ENCODE measurements at places on chromosomes 3 and 15.

GRCh38 chr3:114411811-114412803, 118.3 kb downstream of the TIGIT start:
- DNase-seq = no peak

- DNase-seq = no peak
Observed at GRCh38 chr3:59563072-59563605, 513.3 kb upstream of the CFAP20DC start.

GRCh38 chr3:42544492-42545283, 37.1 kb downstream of the SEC22C start:
- no peak for DNase-seq

DNA sequence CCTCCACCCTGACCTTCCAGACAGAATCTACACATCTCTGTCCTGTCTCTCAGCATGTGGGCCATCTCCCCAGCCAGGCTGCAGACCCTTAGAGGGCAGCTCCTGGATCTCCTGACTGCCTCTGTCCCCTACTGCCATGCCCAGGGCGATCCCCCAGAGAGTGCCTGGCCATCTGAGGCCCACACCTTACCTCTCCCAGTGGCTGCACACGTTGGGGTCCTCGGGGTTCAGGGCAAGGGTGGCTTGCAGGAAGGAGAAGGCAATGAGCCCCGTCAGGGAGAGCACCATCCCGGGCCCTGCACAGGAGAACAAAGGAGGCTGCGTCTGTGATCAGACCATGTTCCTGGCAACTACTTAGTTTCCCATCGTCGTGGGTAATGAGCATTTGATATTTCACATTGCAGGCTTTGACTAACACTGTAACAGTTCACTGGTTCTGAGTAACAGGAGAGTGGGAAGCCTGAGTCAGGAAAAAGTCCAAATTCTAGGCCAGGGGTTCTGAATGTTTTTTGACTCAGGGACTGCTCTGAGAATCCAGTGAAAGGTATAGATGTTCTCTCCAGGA, 125.4 kb downstream of the MEGF11 start:
- DNase-seq = no peak

DNA sequence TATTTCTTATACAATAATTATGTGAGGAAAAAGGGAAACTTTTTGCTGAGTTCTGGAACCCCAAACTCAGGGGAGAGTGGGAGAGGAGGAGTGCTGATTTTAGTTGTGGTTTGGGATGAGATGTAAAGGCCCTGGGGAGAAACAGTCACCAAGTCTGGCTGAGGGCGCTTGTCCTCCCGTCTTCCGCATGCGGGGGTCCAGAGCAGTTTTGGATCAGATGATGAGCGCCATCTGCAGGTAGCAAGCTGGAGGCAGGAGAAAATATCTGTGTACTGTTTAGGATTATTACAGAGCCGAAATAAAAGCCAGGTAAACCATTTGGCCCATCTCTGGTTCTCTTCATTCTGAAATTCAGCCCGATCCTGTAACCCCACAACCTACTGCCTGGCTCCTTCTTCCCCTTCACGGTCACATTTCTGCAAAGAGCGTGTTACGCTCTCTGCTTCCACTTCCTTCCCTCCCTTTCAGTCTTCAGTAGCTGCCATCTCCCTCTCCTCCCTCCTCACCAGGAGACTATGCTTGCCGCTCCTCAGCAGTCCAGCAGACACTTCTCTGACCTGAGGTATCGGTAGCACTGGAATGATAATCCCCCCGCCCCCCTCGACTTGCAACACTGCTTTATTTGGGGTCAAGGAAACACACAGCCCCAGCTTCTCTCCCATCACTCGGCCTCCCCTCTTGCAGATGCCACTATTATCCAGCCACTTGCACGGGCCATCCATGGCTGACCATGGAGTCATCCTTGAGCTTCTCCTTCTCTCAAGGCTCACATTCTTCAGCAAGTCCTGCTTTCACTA, 1.4 kb upstream of the PARP14 start:
- peak; percentile 88 for DNase-seq

DNA sequence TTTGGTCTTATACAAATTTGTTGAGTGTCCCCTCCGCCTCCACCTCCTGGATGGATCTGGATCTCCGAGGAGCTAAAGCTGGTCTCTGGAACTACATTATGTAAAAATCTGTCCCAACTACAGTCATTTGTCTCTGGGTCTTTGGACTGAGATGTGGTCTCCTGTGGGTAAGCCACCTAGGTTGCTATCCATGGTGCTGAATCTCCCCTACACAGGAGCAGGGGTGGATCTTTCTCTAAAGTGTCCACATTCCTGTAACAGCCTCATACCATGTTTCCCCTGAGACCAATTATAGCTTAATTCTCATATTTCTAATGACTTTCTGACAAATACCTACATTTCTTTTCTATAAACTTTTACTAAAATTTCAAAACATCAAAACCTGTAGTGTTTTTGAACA, 625.8 kb downstream of the TAFA4 start:
- DNase-seq = no peak

DNA sequence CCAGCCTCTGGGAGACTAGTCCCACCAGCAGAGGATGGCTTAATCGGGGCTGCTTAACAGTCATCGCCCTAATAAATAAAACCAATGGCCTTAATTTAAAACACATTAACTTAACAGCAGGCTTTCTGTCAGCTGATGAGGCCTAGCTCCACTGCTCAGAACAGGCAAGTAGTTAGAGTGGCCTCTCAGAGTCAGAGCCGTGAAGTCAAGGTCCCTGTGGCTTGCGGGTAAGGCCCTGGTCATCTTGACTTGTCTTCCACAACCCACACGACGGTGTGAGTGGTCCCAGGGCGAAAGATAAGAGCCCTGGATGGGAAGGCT, 11.8 kb downstream of the XXYLT1 start:
- no peak for DNase-seq

DNA sequence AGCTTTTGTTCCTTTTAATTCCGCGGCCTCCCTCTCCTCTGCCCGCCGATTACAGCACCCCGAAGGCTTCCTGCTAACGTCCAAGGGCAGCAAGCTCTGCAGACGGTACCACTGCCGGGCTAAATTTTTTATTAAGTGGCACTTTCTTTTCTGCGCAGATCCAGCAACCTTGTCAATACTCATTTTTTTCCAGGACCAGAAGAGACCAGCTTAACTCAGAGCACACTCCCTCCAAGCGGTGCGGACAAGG, 542 bp upstream of the MEIS2 start:
- no peak for DNase-seq

DNA sequence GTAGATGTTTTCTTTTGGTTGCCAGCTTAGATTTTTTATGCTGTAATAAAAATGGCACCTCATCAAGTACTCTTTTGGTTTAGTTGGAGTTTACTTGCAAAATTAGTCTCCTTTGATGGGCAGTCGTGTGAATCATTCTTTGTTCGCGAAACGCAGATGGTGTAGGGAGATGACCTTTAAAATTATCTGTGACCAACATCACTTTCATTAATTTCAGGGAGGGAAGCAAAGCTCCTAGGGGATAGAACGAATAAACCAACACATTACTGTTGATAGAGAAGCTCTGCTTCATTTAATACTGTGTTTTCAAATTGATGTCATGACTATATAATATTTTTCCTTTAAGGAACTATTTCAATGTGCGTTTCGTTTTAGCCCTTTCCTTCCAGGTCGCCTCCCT, 67.4 kb downstream of the USP13 start:
- no peak for DNase-seq

DNA sequence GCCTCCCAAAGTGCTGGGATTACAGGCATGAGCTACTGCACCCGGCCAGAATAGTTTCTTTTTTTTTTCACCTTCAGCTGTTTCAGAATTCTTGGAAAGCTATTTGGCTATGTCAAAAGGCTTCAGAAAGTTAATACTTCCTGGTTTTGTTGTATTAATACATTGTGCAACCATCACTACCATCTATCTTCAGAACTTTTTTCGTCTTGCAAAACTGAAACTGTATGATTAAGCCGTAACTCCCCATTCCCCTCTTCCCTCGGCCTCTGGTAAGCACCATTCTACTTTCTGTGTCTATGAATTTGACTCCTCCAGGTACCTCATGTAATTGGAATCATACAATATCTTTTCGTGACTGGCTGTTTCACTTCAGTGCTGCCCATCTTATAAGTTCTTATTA, 5.2 kb upstream of the NOX5 start:
- no peak for DNase-seq

DNA sequence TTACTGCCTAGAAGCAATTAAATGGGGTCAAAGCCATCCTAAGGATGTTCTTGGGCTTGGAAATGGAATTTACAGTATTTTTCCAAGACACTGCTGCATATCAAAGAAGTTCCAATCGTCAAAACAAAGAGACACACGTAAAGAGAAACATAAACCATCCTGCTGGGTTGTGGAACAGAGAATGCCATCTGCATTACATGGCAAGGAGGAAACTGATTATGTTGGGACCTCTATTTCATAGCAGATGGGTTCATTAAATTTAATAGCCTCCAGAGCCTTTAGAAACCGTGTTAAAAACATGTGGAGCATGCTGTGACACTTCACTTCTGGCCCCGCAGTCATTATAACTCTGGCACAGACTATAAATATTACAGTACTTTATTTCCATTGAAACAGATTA, 154.6 kb downstream of the LRTM1 start:
- DNase-seq = no peak

GRCh38 chr3:184175506-184175905, 851 bp downstream of the AP2M1 start:
- no peak for DNase-seq

DNA sequence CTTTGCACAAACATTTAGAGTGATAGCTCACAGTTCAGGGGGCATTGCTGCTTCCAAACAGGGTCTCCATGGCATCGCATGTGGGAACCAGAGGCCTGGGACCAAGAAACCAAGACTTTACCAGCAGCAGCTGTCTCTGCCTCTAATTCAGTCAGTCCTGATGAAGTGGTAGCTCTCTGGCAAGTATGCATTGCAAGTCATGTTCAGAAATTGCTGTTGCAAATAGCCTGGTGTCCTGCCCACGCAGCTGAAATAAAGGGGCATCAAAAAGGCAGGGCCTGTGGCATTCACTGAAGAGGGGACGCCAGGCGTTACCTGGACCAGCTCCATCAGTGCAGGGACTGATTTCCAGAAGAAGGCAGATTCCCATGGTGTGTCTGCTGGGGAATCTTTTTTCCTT, 121.3 kb downstream of the CD47 start:
- DNase-seq = no peak

GRCh38 chr3:186360779-186361178, 1.3 kb downstream of the DGKG start:
- DNase-seq = no peak

- no peak for DNase-seq
Observed at GRCh38 chr3:41075975-41076374, 123.3 kb upstream of the CTNNB1 start.

DNA sequence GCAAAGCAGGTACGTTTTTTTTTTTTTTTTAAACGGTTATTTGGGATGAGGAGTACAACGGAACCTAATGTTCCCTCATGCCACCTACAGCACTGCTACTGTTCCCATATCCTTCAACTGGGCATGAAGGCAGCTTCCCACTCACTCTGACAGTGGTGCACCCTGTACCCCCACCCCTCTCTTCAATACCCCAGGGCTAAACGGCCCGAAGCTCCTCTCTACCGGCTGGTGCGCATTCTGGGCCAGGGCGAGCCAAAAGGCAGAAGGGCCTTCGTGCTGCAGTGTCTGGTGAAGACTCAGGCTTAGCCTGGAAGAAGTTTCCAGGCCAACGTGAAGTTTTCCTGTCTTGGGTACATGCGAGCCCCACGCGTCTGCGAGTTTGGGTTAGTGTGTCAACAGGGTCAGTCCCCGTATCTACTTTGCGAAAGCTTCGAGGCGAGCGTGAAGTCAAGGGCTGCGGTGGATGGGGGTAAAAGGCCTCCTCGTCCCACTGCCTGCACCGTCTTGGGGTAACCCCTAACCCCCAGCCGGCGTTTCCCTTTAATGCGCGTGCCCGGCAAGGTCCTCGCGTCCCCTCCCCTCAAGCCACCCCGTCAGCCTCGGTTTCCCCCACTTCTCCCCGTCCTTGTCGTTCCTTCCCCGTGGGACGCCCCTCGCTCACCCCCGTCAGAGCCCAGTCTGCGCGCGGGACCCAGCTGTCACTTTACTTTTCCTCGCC, 765 bp upstream of the UBE2E2 start:
- DNase-seq = peak; percentile 34

DNA sequence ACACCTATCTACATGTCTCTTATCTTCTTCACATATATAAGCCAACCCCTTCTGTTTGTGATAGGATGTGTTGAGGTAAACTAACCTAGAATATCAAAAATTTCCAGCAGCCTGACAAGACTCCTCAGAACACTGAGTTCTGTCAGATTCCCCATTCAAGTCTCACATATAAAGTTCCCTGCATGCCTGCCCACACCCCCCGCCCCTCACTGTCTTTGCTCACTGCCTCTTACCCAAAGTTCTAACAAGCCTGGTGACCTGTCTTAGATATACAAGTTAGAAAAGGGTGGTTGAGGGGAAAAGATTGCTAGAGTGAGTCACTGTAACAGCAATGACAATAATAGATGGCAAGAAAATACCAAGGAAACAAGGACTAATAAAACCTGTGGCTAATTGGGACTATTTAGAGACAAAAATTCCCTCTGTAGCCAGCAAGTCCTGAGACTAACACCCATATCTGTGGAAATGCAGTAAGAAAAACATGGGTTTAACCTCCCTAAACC, 40.1 kb downstream of the FBXO22 start:
- DNase-seq = no peak

DNA sequence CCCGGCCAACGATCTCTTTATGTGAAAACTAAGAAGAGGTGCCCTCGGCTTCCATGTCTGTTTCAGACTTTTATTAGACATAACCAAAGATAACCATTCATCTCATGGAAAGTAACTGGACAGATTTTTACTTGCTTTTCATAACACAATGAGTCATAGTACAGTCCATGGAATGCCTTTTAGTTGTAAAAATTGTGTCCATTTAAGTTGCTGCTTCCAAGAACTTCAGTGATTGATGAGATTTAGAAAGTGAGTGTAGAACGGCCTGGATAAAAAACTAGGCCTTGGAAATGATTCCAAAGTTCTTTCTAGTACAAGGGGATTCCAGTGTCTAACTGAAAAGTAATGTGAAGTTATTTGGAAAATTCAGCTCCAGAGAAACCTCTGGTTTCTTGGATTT, 10.8 kb downstream of the EIF2AK4 start:
- no peak for DNase-seq

- DNase-seq = no peak
Observed at GRCh38 chr15:92068121-92068520, 214.6 kb downstream of the SLCO3A1 start.

GRCh38 chr15:92930054-92930621, 30.0 kb downstream of the CHD2 start:
- DNase-seq = no peak

GRCh38 chr3:14435175-14436014, 33.0 kb downstream of the SLC6A6 start:
- DNase-seq = no peak

DNA sequence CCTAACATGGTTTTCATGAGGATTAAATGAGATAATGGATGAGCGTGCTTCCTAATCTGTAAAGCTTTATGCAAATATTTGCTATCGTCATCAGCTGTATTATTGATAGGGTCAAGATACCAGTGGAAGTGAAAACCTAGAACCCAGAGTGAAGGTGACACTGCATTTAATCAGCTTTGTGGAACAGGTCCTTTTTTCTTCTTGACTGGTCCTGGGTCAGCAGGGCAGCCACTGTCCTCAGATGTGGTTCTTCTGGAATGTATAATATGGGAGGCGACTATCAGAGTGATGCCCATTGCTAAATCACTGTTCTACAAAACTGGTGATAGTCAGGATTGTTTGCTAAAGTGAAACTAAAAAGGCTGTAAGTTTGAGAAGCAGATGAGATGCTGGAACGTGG, 41.4 kb downstream of the SORD start:
- DNase-seq = no peak

Data from omental fat pad (tissue), 4 donors.